Gastrocnemius medialis (tissue), 4 donors: ENCODE measurements at places on chromosomes 4 and X.

DNA sequence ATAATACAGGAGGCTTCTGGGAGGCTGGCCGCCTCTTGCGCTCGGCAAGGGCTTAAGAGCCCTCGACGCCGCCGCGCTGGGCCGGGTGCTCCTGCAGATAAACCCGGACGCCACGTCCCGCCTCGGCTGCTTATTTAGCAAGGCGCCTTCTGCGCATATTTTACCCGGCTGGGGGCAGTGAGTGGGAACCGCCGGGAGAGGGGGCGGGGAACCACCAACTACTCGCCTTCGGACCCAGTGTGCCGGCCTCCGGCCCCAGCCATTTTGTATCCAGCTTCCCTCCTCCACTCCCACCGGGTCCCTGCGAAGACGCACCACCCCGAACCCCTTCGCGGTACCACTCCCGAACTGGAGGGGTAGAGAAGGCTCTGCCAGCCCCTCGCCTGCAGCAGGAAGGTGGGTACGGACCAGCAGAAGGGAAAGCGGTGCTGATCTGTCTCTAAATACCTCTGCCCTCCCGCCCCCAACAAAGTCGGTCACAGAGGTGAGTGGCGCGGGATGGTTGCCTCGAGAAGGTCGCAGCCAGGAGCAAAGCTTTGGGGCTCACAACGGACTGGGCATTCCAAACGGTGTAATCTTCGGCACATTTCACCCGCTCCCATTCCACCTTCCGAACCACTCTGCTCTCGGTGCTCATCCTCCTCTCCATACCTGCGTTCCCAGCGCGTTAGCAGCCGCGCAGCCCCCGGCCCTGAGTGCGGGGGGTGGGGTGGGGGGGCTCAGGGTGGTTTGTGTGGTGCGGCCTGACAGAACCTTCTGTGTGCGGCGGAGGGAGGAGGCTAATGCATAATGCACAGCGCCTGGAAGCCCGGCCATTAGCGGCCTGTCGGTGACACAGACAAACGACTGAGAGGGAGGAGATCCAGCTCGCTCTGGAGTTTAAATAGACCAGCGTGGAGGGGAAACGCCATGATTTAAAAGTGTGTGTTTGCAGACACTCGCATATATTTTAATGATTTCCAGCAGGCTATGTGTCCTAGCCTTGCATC lies 4.9 kb upstream of the BCOR start:
- DNase-seq: no peak

- DNase-seq: peak; percentile 11
These were observed 742 bp upstream of the TAF1 start for GRCh38 chrX:71365356-71365874.

DNA sequence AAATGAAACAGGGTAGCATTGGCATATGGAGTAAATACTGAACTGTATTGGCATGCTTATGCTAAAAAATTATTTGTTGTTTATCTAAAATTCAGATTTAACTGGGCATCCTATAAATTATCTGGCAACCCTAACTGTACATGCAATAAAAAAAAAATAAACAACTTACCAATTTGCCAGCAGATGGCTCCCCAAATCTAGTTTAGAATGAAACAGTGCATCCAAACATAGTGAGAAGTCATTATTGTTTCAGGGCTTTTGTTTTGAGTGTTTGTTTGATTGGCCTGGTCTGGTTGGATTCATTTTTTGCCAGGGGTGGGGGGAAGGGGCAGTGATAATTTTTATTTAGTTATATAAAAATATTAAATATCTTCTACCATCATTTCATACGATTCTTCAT lies 12.8 kb upstream of the NSUN7 start:
- no peak for DNase-seq

DNA sequence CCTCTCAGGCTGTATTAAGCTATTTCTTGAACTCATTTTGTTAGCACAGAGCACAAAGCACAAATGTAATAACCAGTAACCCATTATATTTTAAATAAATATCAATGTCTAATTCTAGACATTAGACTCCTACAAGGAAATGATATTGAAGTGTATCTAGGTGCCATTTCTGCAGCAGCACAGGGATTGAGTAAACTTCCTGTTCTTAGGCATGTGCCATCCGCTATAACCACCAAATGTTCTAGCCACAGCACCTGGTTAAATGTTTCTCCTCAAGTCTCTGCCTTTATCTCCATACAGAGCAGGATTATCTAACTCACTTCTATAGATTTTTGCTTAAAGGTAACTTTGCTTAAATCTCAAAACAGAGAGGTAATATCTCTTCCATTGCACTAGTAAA lies 51.4 kb downstream of the SGMS2 start:
- DNase-seq: no peak

- no peak for DNase-seq
These were observed 47.1 kb upstream of the PCDH10 start for GRCh38 chr4:133102043-133102442.

GRCh38 chrX:109360301-109360700 lies 121.6 kb downstream of the GUCY2F start:
- no peak for DNase-seq

GRCh38 chrX:132563976-132564375 lies 75.1 kb upstream of the MBNL3 start:
- no peak for DNase-seq

- no peak for DNase-seq
These were observed 42.2 kb upstream of the CXCL8 start for GRCh38 chr4:73698217-73698616.

DNA sequence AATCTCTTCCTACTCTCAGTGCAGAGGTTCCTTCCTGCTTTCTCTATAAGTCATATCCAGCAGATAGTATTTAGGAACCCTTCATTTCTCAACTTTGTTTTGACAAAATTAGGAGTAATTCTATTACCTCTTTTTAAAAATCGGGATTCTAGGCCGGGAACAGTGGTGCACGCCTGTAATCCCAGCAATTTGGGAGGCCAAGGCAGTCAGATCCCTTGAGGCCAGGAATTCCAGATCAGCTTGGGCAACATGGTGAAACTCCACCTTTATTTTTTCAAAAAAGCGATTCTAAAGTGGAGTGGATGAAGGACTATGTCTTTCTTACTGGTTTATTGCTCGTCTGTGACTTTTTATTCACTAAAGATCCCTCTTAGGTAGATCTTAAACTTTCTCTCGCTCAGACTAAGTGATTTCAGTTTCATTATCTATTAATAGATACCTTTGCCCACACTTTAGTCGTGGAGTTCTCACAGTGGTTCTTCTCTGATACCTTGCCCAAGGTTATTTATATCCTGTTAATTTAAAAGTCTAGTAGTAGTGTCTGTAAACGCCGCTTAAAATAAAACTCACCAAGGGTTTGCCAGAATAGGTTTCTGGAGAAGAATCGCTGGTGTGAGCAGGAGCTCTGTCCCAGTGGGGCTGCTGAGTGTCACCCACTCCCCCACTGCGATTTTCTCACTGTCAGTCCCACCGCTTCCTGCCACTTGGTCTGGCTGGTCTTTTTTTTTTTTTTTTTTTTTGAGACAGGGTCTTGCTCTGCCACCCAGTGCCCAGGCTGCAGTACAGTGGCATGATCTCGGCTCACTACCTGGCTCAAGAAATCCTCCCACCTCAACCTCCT lies 27.0 kb upstream of the TMEM131L start:
- no peak for DNase-seq

DNA sequence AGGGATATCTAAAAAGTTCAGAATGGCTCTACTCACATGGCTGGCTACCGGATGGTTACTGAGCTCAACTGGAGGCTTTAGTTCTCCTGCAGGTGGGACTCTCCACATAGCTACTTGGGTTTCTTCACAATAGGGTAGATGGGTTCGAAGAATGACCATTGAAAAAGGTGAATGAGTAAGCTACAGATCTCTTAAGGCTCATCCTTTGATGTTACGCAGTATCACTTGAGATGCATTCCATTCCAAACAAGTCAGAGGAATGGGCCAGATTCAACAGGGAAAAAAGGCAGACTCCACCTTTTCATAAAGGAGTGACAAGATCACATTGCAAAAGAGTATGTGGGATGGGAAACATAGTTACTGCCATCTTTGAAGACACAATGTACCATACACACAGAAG lies 52.6 kb downstream of the DDX53 start:
- no peak for DNase-seq

DNA sequence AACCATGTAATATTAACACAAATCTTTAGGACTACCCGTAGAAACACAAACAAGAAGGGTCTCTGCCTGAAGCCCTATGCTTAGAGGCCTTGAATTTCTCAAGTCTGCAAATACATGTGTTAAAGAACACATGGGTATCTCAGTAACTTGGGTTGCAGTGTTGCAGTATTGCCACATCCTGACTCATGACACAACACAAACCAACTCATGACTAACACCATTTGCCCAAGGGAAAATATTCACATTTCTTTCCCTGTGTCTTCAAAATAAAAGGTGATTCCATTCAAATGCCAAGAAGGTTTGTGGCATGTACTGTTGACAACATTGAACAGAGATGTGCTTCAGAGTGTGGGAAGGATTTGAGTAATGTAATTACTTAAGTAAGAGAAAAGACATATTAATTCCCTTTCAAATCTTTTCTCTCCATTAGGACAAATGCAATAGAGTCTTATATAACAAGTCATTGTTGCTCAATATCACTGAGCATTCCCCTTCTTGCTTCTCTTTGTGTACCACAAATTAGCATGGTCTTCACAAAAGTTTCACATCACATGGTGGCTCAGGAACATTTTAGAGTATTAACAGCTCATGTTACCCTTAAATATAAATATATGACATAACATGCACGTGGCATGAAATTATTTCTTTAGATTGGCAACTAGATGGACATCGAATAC lies 487.1 kb downstream of the STPG2 start:
- no peak for DNase-seq

GRCh38 chr4:182409271-182409670 lies 166.1 kb downstream of the TENM3 start:
- no peak for DNase-seq

DNA sequence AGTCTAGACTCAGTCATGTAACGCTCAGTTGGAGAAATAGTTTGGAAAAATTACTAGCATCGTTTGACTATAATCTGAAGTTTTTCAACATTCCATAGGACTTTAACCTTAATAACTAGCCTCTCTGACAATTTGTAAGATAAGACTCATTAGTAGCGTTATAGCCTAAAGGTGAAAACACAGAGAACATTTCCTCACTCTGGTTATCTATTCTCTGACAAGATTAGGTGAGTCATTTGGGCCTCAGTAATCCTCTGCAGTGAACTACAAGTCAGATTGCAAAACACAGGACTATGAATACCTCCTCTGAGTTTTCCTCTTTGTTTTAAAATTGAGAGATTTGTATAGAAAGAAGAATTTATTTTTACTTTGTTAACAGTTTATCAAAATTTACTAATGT lies 31.8 kb upstream of the PDLIM5 start:
- DNase-seq: no peak

GRCh38 chr4:122038896-122039295 lies 87.0 kb upstream of the TRPC3 start:
- no peak for DNase-seq

- DNase-seq: no peak
These were observed 3.1 kb upstream of the SLC6A8 start for GRCh38 chrX:153684467-153685155.

- DNase-seq: no peak
These were observed 1.1 kb downstream of the LDOC1 start for GRCh38 chrX:141175786-141176185.

DNA sequence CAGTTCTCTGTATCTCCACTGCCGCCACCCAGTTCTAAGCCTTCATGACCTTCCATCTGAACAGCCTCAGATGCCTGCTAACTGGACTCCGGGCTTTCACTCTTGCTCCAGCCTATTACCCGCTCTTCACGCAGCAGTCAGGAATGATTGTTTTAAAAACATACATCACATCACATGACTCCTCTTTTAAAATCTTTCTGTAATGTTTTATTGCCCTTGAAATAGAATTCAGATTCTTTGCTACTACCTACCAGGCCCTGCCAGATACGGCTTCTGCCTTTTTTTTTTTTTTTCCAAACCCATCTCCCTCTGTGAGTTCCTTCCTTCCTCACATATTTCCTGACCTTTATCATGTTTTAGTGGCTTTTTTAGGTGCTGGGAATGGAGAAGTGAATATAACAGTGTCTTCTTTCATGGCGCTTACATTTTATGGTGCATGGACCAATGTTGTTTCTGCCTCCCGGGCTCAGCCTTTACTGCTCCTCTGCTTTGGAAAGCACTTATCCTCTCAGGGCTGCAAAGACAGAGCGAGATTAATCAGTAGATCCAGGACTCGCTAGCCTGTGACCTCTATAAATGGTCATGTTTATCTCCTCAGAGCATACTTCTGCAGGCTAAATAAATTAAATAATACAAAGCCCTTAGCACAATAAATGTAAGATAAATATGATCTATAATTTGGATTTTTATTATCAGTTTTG lies 58.0 kb downstream of the FBXO8 start:
- DNase-seq: no peak

- DNase-seq: no peak
These were observed 46.9 kb upstream of the SMARCAD1 start for GRCh38 chr4:94160774-94161173.
